ENCODE measurements at places on chromosomes 5 and 9.

- no peak for DNase-seq
These were observed 677.5 kb upstream of the ST8SIA4 start for GRCh38 chr5:101580591-101580990.

- DNase-seq: no peak
These were observed 32.1 kb upstream of the HSD17B4 start for GRCh38 chr5:119420169-119420568.

GRCh38 chr5:15683332-15683731 lies 183.4 kb downstream of the FBXL7 start:
- no peak for DNase-seq

DNA sequence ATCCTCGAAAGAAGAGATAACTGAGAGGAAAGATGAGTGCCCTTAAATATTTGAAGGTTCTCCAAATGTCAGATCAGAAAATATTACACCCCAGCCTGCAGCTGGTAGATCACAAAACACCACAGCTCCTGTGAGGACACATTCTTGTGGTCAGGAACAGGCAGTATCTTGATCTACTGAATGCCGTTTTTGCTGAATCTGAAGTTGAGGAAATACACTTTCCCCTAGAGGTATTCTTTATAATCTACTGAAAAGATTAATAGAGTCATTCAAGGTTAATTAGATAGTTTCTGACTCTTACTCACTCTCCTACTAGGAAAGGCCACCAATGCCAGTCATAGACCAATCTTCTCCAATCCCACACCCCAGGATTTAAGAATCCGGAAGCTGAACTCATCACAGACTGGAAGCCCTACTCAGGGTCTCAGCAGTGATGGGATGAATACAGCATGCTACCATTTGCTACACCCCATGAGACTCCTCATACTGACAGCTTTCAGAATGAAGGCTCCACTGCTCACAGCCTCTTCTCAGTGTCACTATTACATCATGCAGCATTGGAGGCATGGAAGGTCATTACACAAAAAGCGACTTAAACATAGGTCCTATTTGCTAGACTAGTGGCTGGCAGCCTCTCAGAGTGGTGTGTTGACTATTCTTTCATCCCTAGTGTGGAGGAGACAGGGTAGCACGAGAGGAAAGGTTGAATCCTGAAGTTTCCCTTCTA lies 143.9 kb upstream of the SLC1A3 start:
- no peak for DNase-seq

DNA sequence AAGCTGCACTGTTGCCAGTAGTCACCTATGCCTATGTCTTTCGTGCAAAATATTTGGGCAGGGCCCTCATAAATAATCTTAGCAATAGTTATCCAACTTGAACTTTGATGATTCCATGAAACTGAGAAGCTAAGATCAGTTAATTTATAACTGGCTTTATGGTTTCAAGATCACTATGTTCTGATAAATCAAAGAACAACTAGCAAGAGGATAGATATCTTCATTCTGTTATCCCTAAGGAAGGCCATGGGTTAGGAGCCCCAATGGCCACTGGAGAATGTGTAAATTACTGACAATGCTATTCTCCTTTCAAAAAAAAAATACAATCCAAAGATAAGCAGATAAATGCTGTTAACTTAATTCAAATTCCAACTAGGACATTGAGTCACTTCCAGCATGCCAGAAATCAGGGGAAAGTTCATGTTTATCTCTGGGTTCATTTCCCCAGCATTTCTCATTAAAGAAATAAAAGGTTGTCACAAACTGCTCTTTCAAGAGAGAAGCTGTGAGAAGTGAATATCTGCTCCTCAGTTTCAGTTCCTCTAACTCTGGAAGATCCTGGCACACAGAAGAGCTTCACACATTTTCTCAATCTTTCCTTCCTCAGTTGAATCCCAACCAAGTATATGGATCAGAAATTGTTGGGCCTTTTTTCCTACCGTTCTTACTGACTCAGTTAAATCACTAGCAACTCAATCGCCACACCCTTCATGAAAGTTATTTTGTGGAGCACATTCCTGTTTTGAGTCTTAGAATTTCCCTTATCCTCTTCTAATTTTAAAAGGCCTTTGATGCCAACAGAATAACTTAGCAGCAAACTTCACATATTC lies 59.6 kb upstream of the SLC1A1 start:
- no peak for DNase-seq

- no peak for DNase-seq
These were observed 39.8 kb upstream of the TTC39B start for GRCh38 chr9:15346837-15347236.

DNA sequence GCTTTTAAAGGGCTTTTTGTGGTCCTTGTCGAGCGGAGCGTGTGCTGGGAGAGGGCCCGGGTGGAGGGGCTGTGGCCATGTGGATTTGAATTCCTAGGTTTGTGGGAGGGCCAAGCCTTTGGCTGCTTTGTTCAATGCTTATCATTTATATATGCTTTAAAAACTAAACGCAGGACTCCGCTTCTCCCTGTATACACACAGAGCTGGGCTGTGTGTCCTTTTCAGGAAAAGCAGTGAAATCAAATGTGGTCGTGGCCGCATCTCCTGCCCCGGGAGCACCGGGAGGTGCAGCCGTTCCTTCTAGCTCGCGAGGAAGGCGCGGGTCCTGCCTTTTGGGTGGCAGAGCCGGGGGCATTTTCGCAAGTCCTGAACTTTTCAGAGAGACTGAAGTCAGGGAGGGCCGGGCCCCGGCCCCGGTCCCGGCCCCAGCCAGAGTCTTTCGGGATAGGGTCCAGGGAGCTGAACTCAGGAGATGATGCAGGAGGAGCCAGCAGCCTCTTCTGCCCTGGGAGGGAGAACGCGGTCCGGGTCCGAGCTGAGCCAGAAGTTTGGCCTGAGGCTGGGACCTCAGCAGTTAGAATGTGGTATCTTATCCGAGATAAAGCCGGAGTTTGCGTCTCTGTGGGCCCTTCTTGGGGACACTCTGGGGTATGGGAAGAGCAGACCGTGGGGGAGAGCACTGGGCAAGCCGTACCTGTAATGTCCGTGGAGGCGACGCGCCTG lies 158.8 kb downstream of the C9orf152 start:
- DNase-seq: no peak

Measured in body of pancreas (tissue), 4 donors.